ENCODE measurements at places on chromosomes 11 and 22.

- peak; percentile 1 for DNase-seq
These were observed 36.4 kb upstream of the TH start for GRCh38 chr11:2207773-2208621.

DNA sequence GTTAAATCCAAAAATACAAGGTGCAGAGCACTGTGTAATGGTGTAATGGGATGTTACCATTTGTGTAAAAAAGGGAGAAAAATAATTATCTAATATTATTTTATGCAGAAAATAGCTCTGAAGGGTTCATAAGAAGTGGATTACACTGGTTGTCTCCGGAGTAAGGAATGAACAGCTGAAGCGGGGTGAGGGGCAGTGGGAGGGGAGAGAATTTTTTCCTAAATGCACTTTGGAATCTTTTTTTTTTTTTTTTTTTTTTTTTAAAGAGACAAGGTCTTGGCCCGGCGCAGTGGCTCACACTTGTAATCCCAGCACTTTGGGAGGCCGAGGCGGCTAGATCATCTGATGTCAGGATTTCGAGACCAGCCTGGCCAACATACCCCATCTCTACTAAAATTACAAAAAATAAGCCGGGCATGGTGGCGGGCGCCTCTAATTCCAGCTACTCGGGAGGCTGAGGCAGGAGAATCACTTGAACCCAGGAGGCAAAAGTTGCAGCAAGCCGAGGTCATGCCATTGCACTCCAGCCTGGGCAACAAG is 6.8 kb upstream of the POLR3H start:
- DNase-seq = no peak

DNA sequence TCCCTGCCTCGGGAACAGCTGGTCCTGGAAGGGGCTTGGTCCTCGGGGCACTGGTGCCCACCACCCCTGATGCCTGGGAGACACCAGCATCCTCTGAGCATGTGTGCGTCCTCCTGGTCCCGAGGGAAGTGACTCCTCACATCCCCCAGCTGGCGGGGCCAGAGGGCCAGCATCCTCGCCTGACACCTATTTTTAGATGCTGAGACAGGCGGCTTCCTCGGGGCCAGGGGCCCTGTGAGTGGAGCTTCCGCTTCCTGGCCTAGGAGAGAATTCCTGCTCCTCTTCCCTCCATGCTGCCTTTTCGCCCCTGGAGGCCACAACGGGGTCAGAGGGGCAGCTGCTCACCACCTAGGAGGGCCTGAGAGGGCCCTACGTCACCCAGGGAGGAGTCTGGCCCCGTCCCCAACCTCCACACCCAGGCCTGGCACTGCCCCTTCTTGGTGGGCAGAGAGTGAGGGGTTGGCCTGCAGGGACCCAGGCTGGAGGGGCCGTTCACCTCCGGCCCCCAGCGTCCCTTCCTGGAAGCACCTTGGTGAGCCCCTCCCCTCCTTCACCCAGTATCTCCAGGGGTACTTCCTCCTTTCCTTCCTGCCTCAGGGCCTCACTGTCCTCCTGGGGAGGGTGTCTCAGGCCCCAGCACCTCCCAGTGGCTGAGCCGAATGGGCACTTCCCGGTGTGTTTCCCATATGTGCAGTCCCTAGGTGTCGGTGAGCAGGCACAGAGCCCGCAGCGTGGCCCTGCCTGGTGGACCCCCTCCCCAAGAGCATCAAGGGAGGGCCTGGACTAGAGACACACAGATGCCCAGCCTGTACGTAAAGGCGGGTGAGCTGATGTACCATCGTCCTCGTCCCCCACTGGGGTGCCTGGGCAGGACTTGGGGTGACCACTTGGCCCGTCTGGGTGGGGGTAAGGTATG is 6.1 kb downstream of the CD81 start:
- peak; percentile 59 for DNase-seq

DNA sequence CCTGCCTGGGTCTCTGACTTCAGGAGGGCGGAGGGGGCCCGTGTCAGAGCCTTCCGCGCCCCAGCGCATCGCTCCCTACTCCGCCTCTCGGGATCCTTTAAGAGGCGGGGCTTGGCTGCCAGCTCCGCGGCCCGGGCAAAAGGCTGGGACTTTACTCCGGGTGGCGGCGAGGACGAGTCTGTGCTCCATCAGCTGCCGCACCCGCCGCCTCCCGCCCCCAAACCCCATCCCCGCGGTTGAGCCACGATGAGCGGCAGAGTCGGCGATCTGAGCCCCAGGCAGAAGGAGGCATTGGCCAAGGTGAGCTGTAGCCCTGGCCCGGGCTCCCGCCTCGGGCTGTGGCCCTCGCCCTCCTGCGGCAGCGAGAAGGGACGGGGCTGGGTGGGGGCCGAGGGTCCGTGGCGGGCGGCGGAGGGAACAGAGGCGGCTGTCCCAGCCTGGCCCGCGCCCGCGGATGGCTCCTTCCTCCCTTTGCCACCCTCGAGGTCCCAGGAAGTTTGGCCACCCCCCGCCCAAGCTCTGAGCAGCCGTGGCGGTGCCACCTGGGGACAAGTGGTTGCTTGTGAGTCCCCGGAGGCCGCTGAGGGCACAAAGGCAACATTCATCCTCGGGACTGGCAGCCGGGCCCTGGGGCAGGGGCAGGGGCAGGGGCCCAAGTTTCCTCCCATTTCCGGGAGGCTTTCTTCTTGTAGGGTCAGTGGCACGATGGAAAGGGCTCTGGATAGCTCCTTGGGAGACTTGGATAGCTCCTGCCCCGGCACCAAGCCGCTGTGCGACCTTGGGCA is at the start of gene SEC14L2:
TSS of gene SEC14L2 (plus strand) at position 148 of the 785 bp plus-strand sequence. CDS start at position 247, 99 bp downstream.
- DNase-seq = peak; percentile 41

DNA sequence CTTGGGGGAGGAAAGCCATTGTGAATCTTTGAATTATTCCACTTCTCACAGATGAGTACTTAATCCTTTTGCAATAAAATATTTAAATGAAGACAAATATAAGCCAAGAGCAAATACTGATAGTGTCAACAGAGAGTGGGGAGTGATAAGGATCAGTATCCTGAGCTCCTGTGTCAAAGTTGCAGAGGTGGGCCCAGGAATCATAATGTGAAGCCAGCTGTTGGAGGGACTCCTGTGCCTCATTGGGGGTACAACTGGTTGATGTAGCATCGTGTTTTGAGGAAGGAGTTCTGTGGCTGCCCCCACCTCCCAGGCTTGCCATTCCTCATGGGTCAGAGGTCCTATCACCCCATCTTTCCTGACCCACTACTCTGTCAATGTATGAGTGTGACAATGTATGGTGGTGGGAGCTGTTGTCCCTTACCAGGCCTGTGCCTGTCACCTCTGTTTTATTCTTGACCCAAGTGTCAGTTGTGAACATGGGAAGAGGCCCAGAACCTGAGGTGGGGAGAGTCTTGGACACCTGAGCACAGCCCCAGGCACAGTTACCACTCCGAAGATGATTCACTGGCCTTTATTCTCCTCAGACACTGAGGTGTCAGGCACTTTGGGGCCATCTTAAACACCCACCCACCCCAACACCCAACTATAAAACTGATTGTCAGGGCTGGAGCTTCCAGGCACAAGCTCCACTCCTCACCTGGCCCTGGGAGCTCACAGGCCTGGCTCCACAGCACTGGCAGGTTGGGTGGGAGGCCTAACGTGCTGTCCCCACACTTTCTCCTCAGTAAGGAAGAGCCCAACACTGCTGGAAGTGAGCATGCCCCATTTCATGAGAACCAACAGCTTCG is 38.4 kb downstream of the KCNQ1OT1 start:
- no peak for DNase-seq

DNA sequence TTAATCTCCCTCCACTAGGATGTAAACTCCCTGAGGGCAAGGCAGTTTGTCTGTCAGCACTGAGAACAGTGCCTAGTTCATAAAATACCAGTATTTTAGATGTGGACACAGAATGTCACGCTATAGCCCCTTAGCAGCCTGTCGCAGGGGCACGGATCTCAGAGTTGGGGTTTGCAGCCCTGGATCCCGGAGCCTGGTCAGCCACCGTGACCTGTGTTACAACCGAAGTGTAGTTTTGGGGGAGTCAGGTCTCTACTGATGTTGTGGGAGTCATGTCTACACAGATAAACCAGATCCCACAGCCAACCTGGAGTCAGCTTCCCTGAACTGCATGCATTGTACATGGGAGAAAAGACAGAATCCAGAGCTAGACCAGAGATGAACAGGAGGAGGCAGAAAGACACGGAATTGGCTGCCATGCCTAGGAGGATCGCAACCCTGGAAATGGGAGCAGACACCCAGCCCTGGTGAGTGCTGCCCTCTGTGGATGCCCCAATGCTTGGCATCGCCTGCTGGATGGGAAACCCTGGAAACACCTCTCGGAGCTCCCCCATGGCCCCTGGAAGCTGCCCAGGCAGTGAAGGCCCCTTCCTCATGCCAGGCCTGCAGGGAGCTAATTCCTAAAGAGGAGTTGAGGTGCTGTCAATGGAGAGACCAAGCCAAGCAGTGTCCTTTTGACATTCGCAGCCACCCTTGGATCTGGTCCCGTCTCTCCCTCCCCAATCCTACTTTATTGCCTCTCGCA is 851.3 kb downstream of the TBC1D22A start:
- no peak for DNase-seq

- no peak for DNase-seq
These were observed 1.4 kb downstream of the RCE1 start for GRCh38 chr11:66844496-66845142.

DNA sequence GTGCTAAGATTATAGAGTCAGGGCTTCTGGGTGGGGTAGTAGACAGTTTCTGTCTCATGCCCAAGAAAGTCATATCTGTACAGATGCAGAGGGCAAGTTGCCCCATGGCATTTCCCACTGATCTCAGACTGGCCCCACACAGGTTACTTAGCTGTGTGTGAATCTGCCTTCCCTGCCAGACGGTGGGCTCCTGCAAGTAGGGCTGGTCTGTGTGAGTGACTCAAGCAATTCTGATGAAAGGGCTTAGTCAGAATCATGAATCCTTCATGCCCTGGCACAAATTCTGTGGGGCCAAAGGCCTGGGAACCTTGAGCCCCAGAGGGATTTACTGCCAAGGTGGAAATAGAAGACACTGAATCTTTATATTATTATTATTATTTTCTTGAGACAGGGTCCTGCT is 30.4 kb downstream of the USH1C start:
- DNase-seq = no peak

- DNase-seq = no peak
These were observed 6.0 kb upstream of the ACR start for GRCh38 chr22:50731811-50732624.

GRCh38 chr11:90434858-90435257 is 212.0 kb upstream of the CHORDC1 start:
- DNase-seq = peak; percentile 30

GRCh38 chr11:14124350-14124749 is 161.8 kb downstream of the SPON1 start:
- DNase-seq = no peak

DNA sequence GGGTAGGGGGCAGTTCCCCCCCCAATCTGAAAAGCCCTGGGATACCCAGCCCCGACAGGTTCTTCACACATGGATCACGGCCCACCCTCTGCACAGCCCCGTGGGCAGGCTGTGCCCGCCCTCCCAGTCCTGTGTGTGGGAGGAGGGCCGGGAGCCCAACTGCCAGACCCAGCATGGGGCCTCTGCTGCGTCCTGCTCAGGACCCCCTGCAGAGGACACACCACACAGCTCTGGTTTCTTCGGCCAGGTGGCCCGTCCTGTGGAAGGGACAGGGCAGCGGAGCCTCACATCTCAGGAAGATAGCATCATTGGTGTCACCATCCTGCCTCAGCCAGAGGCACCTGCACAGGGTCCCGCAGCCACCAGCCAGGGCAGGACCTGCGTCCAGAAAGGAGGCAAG is 396.0 kb downstream of the TBC1D22A start:
- DNase-seq = no peak

GRCh38 chr11:34337016-34337415 is 20.8 kb downstream of the ABTB2 start:
- DNase-seq = no peak

All from endothelial cell (in vitro differentiated cells).